ENCODE measurements at places on chromosomes 2 and 18.

DNA sequence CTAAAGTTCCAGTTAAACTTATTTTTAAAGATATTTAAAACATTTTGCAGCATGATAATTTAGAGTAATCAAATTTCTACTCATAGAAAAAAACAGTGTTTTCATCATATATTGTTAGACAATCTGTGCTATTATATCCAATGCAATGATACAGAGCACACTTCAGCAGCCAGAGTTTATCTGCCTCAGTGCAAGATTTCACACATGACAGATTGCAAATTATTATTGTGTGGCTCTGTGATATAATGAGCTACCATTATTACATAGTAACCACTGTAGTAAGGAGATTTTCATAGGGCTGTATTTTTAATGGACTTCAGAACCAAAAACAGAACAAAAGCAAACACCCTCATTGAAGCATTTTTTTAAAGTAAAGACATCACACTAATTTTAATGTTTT lies 762.4 kb downstream of the DSC3 start:
- DNase-seq = no peak

GRCh38 chr18:76808561-76808960 lies 13.8 kb upstream of the ZNF236 start:
- no peak for DNase-seq

DNA sequence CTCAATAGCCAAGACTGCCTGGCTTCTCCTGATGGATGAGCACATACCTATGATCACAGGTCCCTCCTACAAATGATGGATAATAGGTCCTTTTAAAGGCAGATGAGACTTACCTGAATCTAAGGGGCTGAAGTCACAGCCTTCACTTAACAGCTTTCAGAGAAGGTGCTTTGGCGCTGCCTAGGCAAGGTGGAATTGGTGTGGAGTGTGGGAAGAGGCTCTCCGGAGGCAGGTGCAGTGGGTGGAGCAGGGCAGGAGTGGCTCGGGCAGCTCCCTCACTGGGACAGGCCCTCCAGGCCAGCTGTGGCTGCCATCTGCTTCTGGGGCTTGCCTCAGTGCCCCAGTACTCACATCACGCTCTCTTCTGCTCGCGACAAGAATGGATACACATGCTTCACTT lies 99.0 kb upstream of the TPO start:
- DNase-seq = no peak

DNA sequence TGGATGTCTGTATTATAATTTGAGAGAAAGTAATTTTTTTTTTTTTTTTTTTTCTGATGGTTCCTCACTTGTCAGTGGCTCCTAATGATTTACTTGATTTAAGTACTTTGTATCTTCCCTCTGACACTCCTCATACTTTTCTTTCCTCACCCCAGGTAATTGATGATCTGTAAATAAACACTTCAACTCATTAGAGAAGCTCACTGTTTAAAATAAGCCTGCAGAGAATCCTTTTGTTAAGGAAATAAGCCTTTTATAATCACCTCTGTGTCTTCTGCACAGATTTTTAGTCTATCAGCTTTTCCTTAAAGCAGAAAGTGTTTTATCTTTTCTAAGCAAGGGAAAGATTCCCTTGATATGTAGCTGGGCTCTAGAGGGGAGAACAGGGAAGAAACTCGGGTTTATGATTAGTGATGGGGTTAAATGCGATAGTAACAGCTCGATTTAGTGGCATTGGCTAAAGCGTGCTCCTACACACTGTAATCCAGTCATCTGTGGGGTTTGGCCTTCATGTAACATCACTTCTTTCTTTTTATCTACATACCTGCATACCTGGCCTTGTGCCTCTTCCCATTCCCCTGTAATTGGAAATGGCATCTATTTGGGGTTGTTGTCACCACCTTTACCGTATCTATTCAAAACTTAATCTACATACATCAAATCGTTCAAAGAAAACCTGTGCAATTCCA lies 60.1 kb upstream of the LRRTM1 start:
- no peak for DNase-seq

DNA sequence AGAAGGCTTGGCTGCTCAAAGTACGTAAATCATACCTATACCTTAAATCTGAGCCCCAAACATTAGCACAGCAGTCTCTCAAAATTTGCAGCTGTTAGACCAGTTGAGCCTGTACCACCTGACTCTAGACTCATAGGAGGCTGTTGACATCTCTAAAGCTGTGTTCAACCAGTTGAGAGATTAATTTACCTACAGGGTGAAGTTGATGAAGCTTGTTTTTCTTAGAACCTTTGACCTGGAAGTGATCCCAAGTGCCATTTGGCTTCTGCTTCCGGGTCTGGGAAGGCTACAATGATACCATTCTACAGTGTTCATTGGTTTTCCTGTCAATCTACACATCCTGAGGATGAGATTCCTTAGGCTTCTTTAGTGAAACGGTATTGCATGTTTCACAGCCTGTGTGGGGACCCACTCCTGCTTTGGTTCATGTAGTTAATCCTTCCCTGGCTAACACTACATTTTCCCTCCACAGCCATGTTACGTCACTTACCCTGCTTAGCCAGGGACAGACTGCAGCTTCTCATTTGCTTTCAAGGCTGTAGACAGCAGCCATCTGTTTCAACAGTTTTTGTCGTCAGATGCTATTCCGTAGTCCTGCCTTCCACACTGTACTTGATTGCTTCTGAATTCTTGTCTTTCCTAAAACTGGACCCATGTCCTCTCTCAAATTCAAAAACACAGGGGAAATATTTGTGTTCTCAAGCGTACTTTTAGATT lies 4.7 kb upstream of the IL1RL2 start:
- no peak for DNase-seq

DNA sequence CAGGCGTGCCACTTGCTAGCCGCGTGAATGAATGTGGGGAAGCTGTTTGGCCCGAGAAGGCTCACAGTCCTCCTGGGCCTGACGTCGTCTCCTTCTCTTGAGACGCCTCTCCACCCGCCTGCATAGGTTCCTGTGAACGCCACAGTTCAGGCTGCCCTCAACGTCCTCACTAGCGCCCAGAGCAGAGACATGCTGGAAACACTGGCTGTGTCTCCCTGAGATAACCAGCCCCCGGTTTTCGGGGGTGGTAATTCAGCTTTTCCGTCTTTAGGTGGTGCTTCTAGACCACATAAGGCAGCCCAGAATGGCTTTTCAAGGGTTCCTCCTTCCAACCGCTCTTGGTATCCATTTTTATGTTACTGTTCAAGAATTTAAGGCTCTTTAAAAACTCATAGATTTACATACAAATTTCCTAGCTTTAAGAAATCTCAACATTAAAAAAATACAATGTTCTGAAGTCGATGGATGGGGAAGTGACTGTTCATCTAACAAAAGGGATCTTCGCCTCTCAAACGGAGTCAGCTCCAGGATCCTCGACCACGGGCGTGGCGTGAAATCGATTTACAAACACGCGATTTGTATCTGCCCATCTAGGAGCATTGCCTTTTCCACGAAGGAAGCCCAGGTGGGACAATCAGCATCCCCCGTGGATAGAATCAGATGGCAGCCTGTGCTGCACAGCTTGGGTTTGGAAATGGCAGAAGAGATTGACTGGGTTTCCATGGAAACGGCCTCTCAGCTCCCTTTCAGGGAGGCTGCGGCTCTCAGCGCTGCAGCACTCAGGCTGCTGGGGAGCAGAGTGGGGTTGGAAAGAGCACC lies 110.6 kb upstream of the PXDN start:
- peak; percentile 90 for DNase-seq

- no peak for DNase-seq
Measured at GRCh38 chr2:8767324-8767723, 70.1 kb downstream of the KIDINS220 start.

GRCh38 chr2:238811759-238812158 lies 36.1 kb upstream of the TWIST2 start:
- DNase-seq = no peak

GRCh38 chr2:1499033-1499795 lies 86.0 kb downstream of the TPO start:
- DNase-seq = no peak

DNA sequence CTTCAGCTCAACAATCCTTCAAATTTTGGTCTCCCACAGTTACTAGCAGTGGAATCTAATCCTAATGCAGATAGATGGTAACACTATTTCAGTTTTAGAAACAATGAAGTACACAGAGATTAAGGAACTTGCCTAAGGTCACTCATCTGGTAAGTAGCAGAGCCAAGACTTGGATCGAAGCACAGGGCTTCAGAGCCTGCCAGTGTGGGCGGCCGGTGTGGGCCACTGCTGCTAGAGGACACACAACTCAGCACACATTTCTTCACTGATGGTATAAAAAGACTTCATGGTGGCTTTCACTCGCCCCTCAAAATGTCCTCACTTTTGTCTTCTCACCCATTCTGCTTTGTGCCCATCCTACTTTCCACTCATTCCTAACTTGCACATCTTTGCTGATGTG lies 11.1 kb downstream of the C2orf74 start:
- DNase-seq = no peak

GRCh38 chr2:240620859-240621258 lies 4.4 kb upstream of the GPR35 start:
- no peak for DNase-seq

DNA sequence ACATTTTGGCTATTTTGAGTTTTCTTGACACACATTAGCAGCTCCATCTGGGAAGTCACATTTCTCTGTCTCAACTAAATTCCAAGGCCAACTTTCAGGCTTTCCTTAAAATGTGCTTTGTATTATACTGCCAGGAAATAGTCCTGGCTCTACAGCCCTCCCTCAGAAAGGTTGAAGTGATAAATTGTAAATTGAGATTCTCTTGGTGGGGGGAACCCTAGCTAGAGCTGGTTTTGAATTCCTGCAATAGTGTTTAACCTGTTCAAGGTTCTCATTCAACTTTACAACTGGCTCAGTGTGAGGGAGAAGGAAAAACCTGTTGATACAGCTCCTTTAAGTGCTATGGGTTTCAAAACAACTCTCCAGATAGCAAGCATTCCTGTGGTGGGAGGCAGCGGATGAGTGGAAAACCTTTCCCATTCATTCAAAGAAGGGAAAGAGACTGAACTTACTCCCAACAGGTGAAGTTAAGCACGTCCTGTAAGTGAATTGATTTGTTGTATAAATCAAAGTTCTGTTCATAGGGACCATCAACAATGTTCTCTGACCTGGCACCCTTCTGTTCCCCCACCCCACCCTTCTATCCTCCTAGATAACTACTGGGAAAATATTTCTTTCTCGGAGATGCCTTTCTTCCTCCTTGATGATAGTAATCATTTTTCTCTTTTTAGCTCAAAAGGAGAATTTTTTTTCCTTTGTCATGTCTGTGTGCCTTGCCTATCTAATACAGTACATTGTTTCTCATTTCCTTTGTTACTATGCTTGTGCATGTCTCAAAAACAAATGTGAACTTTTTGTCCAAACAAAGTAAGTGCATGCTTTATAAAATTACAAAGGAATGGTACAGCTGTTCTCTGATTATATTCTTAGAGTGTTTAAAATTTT lies 44.2 kb upstream of the SLC39A10 start:
- DNase-seq = peak; percentile 88

DNA sequence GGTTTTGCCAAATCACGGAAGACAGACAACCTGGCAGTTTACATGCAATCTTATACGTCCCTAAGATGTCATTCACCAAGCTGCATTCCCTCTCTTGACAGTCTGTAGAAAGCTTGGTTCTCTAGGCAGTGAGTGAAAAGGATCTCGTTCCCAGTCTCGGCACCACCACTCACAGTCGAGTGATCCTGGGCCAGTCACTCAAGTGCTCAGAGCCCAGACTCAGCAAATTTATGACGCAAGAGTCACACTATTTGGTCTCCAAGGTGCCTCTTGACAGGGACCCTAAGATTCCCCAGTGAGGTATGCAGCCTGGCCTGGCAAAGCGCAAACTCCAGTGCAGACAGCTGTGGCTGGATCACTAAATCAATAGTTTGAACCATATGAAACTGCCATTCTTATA lies 77.9 kb downstream of the EIPR1 start:
- no peak for DNase-seq

DNA sequence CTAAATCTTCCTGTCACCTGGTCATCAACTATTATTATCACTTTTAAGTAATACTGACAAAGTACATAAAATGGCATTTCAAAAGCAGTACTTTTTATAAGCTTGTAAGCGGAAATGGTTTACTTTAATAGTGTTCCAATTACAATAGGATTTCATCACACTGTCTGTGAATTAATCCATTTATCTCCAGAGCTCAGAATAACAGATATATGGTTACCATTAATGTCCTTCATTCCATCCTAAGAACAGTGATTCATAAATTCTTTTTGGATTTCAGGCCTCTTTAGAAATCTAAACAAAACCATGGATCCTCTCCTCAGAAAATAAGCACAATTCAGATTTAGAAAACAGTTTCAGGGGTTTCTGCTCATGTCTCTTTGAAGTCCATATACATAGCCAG lies 68.4 kb downstream of the PID1 start:
- no peak for DNase-seq

GRCh38 chr18:77151033-77151771 lies 18.6 kb upstream of the MBP start:
- no peak for DNase-seq

DNA sequence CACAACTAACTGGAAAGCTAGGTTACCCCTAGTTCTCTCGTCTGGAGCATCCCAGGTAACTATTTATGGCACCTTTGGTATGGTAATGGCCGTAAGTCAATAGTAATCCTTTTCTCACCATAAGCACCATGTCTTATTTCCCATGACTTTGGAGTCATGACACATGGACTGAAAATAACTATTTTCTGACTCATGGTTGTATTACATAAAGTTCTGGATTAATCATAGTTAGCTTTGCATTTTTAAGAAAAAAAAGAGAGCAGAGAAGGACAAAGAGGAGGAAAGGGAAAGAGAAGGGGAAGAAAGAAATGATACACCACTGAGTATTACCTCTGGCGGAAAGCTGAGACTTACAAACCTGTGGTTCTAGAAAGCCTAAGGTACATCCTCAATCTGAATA lies 99.3 kb downstream of the BIN1 start:
- no peak for DNase-seq

DNA sequence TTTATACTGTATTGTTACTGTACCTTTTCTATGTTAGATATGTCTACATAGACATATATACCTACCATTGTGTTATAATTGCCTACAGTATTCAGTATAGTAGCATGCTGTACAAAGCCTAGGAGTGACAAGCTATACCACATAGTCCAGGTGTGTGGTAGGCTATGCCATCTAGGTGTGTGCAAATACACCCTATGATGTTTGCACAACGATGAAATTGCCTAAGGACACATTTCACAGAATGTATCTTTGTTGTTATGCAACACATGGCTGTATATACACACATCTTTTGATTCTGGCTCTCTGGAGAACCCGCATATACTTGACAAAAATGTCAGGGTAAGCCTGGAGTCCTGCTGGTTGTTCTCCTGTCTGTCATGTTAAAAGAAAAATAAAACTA lies 85.1 kb downstream of the BCL2L11 start:
- peak; percentile 8 for DNase-seq

DNA sequence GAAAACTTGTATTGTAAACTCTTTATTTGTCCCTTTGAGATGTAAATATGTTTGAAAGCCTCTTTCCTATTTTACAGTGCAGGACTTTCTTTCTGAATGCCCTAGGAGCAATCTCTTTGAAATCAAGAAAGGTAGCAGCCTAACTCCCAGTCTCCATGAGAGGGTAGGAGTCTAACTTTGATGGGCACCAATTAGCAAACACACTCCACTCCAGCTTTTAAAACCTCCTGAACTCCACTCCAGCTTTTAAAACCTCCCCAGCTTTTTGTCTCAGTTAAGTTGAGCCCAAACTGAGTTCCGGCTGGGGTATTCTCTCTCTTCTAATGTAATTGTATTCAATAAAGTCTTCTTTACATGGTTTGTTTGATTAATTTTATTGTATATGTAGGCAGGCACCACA lies 493.7 kb upstream of the CDH7 start:
- DNase-seq = peak; percentile 53

- DNase-seq = peak; percentile 41
Measured at GRCh38 chr2:240467149-240467642, 31.7 kb downstream of the GPC1 start.

- peak; percentile 65 for DNase-seq
Measured at GRCh38 chr18:23380001-23380550, 73.0 kb upstream of the RIOK3 start.

All from endodermal cell (in vitro differentiated cells).